ENCODE measurements at places on chromosomes 1 and 21.

DNA sequence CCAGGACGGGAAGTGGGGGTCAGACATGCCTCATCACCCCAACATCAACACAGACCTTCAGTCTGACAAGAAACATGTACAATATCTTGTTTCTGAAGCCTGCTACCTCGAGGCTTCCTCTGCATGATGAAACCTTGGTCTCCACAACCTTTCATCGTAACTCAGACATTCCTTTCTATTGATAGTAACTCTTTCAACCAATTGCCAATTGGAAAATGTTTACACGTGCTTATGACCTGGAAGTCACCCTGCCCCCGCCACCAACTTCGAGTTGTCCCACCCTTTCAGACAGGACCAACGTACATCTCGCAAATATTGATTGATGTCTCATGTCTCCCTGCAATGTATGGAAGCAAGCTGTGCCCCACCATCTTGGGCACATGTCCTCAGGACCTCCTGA is 159.5 kb downstream of the ETS2 start:
- DNase-seq, result no peak

DNA sequence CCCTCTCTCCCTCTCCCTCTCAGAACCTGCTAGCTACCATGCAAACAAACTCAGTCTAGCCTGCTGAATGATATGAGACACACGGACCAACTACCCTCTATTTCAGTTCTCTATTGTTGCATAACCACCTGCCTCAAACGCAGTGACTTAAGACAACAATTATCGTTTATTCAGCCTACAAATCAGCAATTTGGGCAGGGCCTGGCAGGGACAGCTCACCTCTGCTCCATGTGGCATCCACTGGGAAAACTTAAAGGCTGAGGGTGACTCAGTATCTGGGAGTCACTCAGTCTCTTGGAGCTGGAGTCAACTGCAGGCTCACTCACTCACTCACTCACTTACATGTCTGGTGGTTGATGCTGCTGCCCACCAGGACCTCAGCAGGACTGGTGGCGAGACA is 121.3 kb downstream of the SEC16B start:
- DNase-seq, result no peak

GRCh38 chr1:16153096-16153998 is 2.5 kb downstream of the EPHA2 start:
- no peak for DNase-seq

- DNase-seq, result no peak
Measured at GRCh38 chr1:220356981-220357850, 85.0 kb upstream of the RAB3GAP2 start.

DNA sequence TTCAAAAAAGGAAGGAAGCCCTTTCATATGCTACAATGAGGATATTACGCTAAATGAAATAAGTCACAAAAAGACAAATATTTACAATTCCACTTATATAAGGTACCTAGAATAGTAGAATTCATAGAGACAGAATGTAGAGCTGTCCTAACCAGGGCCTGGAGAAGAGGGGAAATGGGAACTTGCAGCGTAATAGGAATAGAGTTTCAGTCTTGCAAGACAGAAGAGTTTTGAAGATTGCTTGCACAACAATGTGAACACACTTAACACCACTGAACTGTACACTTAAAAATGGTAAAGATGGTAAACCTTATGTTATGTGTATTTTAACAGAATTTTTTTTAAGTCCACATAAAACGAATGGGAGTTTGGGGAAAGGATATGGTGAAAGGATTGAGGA is 2.9 kb downstream of the CD1B start:
- DNase-seq, result no peak

GRCh38 chr1:18256282-18257235 is 149.0 kb downstream of the IGSF21 start:
- peak; percentile 41 for DNase-seq

- no peak for DNase-seq
Measured at GRCh38 chr1:165376041-165376810, 19.7 kb upstream of the LMX1A start.

DNA sequence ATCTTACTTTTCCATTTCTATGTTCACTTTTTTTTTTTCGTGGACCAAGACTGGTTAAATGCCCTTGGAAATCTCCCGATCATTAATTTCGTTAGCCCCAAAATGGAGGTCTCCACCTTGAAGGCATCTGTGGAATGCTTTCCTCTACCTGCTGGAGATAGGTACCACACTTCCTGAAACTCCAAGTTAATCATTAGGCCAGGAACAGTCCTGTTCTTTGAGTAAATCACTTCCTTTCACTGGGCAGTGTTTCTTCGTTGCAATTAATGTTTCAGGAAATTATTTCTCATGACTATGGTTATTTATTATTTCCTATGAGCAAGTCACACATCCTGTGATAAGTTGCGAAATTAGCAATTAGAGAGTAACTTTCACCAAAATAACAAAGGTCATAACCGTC is 225.2 kb upstream of the LYPLAL1 start:
- no peak for DNase-seq

- no peak for DNase-seq
Measured at GRCh38 chr1:93821423-93822144, 57.4 kb downstream of the DNTTIP2 start.

DNA sequence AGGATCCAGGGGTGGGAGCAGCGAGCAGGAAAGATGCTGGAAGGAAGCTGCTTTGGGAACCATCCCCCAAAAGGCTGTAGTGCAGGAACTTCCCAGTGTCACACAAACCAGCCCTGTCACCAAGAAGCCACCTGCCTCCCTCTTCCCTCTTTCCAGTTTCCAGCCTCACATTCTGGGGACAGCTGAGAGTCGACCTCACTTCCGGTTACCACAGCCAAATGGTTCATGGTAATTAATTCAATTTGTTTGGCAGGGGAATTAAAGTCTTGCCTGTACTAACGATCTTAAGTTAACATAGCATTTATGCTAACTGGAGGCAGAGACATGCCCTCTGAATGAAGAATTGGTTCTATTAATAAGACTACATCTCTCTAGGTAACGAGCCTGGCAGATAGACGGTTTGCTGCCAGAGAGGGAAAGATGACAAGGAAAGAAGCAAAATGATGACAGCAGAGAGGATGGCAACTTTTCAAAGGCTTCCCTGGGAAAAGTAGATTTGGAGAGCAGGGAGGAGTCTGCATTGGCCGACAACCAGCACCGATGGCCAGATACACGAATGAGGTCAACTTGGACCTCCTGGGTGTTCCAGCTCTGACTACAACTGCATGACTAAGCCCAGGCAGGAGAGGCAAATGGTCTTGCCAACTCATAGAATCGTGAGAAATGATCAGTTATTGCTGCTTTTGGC is 64.1 kb downstream of the TMCO4 start:
- DNase-seq, result no peak

GRCh38 chr1:101313356-101313755 is 76.5 kb downstream of the S1PR1 start:
- DNase-seq, result no peak

DNA sequence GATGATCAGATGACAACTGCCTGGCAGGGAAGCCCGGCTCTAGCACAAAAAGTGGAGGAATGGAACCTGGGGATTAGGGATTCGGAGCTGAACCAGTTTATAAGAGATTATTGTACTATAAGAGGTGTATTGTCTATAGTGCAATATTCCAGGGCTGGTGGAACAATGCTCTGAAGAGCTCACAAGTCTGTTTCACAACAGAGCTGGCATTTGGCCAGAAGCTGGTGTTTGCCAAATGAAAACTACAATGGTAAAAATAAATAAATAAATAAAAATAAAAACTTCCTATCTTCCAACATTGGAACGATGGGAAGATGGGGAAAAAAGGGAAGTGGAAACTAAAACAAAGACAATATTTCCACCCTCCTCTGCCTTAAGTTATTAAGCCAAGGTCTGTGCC is 73.5 kb downstream of the CHODL start:
- no peak for DNase-seq

GRCh38 chr21:43735236-43736091 is 16.5 kb downstream of the PDXK start:
- DNase-seq, result no peak

GRCh38 chr1:23140940-23141596 is 27.6 kb downstream of the LUZP1 start:
- no peak for DNase-seq

DNA sequence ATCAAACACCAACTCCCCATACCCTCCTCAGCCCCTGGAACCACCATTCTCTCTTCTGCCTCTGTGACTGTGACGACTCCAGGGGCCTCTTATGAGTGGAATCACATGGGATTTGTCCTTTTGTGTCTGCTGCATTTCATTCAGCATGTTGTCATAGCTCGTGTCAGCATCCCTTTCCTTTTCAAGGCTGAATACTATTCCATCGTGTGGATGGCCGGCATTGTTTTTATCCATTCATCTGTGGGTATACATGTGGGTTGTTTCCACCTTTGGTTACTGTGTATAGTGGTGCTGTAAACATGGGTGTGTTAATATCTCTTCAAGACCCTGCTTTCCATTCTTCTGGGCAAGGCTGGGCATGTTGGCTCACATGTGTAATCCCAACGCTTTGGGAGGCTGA is 17.1 kb upstream of the OBSCN start:
- no peak for DNase-seq

DNA sequence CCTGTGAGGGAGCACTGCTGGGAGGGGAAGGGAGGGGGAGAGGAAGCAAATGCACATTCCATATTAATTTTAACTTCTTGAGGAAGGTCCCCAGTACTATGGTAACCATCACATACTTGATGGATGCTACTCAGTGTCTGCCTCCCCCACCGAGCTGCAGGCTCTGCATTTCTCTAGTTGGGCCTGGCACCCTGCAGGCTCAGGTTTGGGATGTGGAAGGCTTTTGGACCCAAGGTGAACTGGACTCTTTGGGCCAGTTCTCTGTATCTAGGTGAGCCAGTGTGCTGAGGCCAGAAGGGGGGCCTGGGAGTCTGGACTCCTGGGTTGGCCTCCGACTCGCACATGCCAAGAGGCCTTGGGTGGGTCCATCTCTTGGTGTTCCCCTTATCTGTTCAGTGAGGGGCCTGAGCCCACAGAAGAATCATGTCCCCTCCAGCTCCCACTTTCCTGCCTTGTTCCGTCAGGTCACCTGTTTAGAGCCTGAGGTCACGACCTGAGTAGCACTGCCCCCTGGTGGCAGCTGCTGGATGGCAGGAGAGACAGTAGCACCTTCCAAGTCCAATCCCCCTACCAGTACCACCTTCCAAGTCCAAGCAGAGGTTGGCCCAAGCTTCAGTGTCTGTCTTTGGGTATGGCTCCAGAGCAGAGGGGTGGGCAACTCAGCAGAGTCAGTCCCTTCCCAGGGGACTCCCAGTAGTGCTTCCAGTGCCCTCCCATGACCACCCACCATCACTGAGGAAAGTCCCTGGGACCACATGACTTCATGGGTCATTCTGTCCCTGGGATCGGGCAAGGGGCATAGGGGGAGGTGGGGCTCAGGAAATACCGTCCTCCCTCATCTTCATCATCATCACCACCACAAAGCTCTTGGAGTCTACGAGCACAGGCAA is 241.8 kb downstream of the TRABD2B start:
- DNase-seq, result peak; percentile 68

- no peak for DNase-seq
Measured at GRCh38 chr1:230694464-230694863, 19.5 kb downstream of the AGT start.

DNA sequence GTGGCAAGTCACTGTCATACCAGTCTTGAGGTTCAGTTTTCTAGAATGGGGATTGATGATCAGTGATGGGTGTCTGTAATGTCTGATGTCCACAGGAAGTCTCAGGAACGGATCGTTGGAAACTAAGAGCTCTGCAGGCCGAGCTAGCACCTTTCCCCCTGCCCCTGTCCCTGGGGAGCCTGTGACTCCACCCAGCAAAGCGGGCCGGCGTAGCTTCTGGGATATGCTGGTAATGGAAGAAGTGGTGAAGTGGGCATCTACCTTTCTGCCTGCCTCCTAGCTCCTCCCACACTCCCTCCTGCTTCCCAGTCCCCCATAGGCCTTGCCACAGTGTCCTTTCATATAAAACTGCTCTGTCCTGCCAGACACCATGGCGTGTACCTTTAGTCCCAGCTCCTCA is 13.4 kb downstream of the HYI start:
- no peak for DNase-seq

DNA sequence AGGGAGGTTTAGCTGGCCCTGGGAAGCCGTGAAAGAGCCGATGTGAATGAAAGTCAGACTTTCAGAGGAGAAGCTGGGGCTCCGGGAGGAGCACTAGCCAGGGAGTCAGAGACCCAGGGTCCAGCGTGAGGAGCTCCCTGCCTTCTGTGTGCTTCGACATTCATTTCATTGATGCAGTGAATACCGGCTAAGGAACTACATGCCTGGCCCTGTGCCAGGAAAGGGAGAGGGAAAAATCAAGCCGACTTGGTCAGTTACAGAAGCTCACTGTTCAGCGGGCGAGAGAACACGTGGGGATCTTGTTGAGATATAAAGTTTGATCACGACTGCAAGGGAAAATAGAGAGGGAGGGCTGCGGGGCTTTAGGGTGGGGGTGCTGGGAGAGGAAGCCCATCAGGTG is 76.7 kb upstream of the RUNX3 start:
- DNase-seq, result no peak

GRCh38 chr1:223531742-223532341 is 133.7 kb downstream of the CAPN8 start:
- DNase-seq, result peak; percentile 67

DNA sequence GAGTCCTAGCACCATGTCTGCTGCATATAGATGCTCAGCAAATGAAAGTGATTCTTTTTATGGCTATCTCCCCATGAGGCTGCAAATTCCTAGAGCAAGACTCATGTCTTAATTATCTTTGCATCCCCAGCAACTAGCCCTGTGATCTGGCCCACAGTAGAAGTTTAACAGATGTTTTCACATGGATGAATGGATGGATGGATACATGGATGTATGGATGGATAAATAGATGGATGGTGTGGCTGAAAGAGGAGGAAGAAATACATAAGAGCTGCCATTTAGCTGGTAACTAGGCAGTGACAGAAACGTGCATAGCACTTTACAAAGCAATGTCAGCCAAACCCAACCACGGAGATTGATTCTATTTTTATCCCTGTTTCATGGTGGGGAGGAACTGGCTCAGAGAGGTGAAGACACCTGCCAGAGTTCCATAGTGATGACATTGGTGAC is 32.7 kb upstream of the ZBTB40 start:
- DNase-seq, result peak; percentile 16

GRCh38 chr1:200971428-200971903 is 52.0 kb downstream of the KIF21B start:
- DNase-seq, result no peak

DNA sequence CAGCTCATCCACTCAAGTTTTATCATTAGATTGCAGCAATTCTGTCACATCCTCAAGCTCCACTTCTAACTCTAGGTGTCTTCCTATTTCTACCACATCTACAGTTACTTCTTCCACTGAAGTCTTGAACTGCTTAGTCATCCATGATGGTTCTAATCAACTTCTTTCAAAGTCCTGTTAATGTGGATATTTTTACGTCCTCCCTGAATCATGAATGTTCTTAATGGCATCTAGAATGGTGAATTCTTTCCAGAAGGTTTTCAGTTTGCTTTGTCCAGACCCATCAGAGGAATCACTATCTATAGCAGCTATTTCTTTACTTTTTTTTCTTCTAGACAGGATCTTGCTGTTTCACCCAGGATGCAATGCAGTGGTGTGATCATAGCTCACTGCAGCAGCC is 78.0 kb upstream of the RNPC3 start:
- no peak for DNase-seq
